ENCODE measurements at places on chromosomes 7 and 10.

- DNase-seq = no peak
Observed at GRCh38 chr10:112952282-112953173, 2.5 kb downstream of the TCF7L2 start.

DNA sequence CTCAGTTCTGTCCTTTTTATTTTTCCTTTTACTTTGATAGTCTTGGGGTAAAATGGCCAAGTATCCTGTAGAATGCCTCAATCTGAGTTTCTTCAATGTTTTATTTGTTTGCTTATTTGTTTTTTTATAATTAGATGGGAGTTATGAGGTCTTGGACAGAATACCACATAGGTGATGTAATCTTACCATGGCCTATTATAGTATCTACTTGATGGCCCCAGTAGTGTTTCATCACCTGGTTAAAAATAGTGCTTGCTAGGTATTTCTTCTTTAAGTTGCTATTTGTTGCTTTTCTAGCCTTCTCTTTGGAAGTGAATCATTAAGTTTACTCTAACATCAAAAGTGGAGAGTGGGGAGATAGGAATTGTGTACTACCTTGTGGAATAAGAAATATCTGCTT lies 1020.0 kb upstream of the KCND2 start:
- DNase-seq = no peak

- no peak for DNase-seq
Observed at GRCh38 chr10:55024713-55025112, 223.7 kb upstream of the PCDH15 start.

DNA sequence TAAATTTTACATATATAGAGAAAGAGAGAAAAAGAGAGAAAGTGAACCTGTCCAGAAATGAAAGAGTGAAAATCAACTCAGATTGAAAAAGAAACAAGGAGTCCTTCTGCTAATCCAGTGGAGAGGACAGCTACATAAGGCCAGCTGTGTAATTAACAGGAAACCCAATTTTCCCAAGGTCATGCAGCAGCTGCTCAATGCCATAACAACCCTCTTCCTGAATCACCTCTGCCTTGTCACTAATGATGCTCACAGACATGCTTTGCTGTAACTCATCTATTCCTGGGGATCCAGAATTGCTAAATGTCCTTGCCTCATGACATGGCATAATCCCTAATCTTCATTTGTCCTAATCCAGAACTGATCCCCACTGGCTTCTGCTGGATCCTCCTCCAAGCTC lies 288.6 kb downstream of the NEBL start:
- DNase-seq = no peak

DNA sequence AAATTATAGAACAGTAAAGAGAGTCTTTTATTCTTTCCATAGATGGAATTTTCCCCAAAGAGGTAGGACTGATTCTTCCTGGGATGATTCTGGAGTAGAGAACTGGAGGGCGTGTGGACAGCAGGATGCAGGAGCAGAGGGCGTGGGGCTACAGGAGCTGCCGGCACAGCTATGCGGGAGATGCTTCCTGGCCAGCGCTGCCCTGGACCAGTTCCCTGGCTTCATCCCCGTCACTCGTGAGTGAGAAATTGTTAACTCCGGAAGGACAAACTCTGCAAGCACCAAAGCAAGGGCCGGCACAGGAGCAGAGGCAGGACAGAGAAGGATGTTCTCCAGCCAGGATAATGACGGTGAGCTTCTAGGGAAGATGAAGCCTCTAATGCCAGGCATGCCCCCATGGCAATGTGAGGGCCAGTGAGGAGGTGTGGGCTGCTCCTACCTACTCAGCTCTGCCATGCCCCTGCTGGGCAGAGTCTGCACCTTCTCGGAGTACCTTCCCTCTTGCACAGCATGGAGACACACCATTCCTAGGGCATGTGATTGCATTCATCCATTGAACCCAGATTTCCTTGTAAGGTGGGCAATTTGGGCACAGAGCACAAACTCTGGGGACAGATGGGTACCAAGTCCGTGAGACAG lies 760.9 kb upstream of the IGFBP3 start:
- no peak for DNase-seq

GRCh38 chr7:10919923-10920322 lies 53.7 kb upstream of the PHF14 start:
- no peak for DNase-seq

DNA sequence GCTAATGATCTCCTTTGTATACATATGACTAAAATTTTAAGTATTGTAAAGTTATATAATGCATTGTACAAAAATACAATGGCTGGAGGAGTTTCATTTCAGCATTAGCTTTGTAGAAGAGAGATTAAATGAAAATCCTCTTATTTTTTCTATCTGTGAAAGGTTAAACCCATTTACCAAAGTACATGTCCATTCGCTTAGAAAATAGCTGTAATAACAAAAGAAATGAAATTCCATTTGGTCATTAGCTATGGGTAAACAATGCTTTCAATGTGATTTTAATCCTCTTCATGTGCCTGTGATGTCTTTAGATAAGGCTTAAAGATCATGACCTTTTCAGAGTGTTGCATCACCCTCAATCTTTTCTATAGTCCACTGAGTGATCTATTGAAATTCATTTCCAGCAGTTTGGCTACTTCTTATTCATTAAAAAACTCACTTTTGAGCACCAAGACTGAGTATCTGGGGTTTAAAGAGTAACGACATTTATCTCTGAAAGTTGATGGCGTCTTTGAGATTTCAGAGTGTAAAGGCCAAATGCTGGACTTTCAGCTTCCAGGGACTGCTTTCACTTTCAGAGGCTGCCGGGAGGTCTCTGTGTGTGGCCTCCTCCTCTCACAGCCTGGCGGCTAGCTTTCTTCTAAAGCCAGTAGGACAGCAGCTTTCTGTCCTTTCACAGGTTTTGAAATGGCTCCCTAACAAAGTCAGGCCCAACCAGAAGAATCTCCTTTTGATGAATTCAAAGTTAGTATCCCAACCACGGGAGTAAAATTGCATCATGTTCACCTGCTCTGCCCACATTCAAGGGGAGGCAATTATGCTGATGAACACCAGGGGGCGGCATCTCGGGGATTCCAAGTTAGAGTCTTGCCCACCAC lies 701.4 kb upstream of the COBL start:
- DNase-seq = peak; percentile 6

DNA sequence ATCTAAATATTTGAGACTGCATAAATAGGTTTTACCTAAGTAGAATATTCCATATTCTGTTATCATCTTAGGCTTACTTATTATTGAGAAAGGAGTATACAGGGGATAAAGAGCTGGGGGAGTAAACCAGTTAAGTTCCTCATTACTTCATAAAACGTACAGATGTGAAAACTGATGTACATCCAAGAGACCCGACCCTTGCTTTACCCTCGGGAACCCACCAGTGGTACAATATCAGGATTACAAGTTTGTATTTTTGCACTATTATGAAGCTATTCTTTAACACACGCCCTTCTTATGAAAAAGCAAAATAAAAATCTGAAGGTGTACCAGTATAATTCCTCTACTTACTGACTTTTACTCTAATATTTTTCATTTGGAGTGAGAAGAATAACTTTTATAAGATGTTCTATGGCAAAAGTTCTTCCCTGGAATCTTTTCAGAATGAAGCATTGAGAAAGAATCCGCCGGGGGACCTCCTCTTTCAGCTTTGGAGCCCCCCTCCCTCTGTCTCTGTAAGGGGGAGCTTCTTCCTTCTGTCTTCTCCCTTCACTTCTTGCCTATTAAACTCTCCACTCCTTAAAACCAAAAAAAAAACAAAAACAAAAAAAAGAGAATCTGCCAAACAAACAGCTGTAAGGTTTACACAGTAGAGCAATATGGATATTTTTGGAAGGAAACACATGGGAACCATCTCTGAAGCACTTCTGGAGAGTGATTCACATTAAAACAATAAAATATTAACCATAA lies 550.0 kb downstream of the TNS3 start:
- no peak for DNase-seq

- no peak for DNase-seq
Observed at GRCh38 chr7:326809-327232, 36.9 kb downstream of the FOXL3 start.

DNA sequence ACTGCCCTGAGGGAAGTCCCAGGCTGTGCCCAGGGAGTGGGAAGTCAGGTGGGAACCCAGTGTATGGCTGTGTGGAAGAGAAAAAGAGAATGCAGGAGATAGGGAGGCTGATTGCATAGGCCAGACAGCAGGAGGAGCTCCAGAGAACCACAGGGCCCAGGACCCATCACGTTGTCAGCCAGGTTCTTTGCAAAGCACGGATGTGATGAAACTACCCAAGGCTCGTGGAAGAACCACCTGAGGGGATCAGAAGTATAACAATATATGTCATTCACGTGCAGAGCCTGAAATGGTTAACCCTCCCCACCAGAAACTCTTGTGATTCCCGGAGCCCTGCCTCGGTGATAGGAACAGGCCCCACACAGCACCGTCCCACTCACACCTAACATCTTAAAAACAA lies 83.6 kb downstream of the LARP4B start:
- no peak for DNase-seq

- DNase-seq = peak; percentile 37
Observed at GRCh38 chr7:74569501-74570075, 87.9 kb upstream of the GTF2I start.

GRCh38 chr10:7409732-7410168 lies 1.1 kb downstream of the SFMBT2 start:
- peak; percentile 7 for DNase-seq

DNA sequence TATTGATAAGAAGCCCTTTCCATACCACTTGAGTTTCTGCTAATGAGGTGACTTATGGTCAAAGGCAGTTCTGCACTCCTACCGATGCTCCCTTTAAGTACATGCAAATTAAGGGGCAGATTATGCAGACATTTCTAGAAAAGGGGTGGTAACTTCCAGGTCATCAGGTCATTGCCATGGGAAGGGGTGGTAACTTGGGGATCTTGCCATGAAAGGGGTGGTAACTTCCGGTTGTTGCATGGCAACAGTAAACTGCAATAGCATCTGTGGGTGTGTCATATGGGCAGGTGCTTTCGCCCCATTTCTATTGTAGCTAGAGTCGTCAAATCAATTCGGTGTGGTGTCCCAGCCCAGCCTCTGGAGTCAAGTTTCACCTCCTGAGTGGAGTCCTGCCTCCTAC lies 150.9 kb downstream of the UBE2H start:
- DNase-seq = no peak

GRCh38 chr7:110386006-110386405 lies 704.9 kb upstream of the LRRN3 start:
- DNase-seq = no peak

DNA sequence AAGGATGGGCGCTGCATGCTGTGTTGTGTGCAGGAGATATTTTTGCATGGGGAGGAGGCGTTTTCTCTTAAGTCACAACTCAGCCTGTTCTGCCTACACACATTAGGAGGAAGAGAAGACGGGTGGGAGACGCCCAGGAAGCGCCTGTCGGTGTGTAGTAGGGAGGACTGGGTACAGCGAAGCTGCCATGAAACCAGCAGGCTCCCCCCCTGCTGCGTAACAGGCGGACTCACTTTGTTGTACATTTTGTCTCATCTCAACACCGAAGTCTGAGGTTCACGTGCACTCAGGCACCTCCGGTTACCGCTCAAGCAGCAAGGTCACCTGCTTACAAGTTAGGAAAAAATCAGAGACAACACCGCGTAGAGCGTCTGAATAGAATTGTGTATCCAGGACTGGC lies 56.3 kb downstream of the CRTAC1 start:
- DNase-seq = no peak

GRCh38 chr7:81430150-81430549 lies 339.7 kb downstream of the HGF start:
- no peak for DNase-seq

GRCh38 chr7:140672382-140673062 lies at the start of gene ADCK2:
TSS of gene ADCK2 (plus strand) at chr7:140672945. CDS start at chr7:140673331, 386 bp downstream.
- peak; percentile 80 for DNase-seq

- no peak for DNase-seq
Observed at GRCh38 chr7:80347173-80347572, 164.7 kb downstream of the GNAT3 start.

DNA sequence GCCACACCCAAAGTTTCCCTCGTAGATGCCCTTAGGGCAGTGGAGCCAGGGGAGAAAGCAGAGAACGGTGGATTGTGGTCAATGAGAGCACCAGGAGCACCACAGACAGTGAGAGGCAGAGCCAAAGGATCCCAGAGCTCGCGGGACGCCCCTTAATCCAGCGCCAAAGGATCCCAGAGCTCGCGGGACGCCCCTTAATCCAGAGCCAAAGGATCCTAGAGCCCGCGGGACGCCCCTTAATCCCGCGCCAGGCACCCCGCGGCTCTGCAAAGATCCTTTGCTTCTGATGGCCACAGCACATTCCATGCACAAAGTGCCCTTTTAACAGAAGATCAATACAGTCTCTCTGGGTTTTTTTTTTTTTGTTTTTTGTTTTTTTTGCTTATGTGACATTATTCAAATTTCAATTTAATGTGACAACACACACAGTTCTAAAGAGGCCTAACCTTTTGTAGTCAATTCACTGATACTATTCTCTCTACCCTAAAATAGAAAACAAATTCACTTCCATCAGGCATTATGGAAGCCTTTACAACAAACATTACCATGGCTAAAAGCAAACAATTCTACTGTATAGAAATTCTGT lies 52.9 kb upstream of the NCAPG2 start:
- DNase-seq = no peak

DNA sequence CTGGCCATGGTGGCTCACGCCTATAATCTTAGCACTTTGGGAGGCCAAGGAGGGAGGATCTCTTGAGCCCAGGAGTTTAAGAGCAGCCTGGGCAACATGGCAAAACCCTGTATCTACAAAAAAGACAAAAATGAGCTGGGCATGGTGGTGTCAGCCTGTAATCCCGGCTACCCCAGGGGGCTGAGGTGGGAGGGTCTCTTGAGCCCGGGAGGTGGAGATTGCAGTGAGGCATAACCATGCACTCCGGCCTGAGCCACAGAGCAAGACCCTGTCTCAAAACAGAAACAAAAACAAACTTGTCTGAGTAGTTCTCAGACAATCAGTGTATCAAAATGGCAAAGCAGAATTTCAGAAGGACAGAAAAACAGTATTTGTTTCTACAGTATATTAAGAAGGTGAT lies 45.2 kb upstream of the BPGM start:
- no peak for DNase-seq

GRCh38 chr10:110223298-110223925 lies 16.0 kb downstream of the MXI1 start:
- DNase-seq = no peak

- DNase-seq = no peak
Observed at GRCh38 chr7:106623853-106624252, 37.1 kb downstream of the CCDC71L start.

- no peak for DNase-seq
Observed at GRCh38 chr10:123442901-123443300, 223.3 kb upstream of the GPR26 start.

GRCh38 chr7:2115760-2116447 lies 116.8 kb downstream of the MAD1L1 start:
- no peak for DNase-seq

DNA sequence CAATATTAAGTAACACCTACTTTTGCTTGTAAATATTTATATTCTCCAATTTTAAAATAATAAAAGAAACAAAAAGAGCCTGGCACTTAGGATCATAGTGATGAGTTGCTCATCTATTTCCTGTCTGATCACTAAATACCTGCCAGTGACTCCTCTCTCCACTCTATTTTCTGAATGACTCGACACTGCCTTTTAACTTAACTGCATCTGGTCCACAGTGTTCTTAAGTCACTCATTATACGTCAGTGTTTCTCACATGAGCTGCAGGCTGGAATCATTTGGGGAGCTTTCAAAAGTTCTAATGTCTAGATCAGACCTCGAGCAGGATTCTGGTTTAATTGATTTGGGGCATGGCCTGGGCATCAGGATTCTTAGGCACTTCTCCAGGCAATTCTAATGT lies 78.0 kb upstream of the AGBL3 start:
- no peak for DNase-seq
